ENCODE measurements at places on chromosomes 16 and 17.

- DNase-seq = no peak
Observed at GRCh38 chr16:85461022-85461813, 151.9 kb upstream of the GSE1 start.

DNA sequence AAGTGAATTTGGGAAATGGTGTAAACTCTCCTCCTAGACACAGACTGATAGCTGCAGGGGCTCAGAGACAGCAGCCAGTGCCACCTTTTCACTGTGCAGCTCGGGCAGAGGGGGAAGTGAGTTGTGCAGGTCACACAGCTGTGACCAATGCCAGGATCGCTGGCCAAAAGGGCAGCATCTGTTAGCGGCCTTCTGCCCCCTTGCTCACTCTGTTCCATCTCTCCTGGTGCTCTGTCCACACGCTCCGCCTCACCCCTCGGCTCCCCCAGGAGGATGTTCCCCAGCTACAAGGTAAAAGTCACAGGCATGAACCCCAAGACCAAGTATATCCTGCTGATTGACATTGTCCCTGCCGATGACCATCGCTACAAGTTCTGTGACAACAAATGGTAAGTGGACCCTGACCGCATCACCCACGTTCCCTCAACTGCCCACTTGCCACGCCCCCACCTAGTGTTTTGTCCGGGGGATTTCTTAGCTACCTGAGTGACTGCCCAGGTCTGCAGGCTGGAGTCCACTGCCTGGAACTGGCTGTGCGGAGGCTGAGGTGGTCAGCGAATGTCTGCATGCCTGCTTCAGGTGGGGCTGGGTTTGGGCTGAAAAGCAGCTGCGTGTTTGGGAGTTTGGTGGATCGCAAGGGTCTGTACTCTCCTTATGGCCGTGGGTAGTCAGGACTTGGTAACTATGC is 13.5 kb downstream of the TBX4 start:
- DNase-seq = no peak

GRCh38 chr17:74452841-74453661 is 13.4 kb upstream of the CD300A start:
- DNase-seq = no peak

GRCh38 chr16:82425661-82426060 is 201.1 kb upstream of the CDH13 start:
- DNase-seq = no peak

GRCh38 chr17:60630352-60630751 is 30.4 kb downstream of the PPM1D start:
- DNase-seq = no peak

DNA sequence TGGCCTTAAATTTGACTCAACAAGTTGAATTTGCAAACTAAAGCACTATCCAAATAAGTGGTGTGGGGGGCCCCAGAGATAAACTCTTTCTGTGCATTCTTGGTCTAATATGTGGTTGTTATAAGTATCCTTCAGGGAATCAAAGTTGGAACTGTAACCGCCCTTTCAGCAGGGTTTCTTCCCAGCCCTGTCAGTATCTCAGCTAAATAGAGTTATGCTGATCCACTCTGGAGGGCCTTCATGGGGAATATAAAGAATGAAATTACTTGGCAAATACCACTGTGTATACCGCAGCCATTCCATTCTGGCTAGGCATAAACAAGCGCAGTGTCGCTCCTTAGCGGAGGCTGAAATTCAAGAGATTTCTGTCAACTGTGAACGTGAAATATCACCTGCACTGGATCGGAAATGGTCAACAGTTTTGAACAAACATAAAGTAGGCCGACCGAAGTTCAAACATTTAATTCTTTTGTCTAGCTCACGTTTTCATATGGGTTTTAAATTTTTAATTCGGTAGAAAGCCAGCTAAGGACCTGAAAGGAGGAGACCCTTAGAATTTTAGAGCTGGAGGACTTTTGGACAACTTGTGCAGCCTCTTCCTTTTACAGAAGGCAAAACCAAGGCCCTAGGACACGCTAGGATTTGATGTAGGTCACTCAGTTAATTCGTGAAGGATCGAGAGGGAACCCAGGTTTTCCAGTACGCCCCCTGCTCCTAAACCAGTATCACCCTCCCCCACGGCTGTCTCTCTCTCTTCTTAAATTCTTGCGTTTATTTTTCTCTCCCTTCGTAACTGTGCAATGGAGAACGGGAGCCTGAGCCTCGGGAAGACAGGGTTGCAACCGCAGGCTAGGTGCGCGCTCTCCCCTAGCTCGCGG is 74.7 kb downstream of the CHD9 start:
- no peak for DNase-seq

DNA sequence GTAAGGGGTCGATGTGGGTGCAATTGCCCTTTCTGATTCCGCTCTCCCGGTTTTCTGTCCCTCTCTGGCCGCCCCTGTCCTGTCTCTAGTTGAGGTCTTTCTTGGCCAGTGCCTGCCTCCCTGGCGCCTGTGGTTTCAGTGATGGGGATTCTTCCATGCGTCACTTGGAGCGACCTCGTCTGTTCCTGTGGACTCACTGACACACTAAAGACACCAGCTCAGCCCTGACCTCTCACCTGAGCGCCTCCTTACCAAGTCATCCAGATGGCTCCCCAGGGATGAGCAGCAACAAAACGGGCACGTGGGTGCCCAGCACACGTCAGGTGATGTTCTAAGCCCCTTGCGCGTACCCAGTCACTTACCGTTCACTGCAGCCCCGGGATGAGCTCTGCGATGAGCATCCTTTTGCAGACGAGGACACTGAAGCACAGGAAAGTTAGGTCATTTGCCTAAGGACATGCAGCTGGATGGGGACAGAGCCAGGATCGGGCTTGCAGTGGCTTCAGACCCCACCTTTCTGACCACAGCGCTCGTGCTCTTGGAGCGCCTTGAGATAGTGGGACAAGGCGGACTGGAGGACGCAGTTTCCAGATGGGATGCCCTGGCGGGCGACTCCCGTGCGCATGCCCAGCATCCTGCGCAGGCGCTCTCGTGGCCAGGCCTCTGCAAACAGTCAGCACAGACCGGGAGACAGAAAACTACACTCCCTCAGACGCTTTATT is 11.5 kb upstream of the LGALS3BP start:
- no peak for DNase-seq

DNA sequence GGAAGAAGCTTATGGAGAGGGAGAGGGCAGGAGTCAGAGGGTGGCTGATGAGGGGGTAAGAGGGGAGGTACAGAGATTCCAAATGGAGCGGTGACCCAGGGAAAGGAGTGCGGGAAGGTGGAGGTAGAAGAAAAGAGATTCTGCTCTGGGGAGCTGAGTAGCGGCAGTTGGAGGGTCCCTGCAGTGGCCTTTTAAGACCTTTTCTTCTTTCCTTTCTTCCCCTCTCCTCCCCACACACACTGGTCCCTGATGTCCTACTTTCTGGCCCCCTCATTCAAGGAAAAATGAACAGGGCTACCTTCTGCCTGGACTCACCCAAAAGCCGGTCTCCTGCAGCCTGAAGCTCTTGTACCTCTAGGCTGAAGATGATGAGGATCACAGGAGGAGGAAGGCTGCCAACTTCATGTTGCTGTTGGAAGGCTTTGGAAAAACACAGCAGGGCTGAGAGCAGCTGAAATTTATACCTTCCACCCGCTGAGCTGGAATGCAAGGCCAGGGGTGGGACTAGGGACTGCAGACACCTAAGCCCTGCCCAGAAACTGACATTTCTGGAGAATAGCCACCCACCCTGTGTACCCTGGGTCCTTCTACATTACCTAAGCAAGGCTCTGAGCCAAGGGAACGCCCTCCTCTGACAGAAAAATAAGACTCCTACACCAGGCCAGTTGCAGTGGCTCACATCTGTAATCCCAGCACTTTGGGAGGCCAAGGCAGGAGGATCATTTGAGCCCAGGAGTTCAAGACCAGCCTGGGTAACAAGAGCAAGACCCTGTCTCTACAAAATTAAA is 9.4 kb upstream of the HEATR6 start:
- DNase-seq = no peak

DNA sequence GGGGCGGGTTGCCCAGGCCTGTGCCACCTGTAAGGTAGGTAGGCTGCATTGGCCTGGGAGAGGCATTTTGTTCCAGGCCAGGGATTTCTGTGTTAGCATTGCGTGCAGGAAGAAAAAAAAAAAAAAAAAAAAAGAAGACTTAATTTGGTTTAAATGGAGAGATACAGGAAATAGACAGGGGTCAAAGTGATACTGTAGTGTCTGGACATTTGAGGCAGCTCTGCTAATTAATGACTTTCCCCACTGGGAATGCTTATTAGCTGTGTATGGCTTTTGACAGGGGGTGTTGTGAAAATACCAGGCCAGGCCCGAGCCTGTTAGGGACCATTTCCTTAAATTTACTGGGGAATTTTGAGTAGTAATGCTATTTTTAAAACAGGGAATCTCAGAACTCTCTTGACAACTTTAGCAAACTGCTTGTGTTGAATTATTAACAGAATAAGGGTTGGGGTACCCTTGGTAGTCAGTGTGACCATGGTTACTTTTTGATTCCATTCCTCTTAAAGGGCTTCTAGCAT is 1.0 kb downstream of the MAP2K4 start:
- no peak for DNase-seq

DNA sequence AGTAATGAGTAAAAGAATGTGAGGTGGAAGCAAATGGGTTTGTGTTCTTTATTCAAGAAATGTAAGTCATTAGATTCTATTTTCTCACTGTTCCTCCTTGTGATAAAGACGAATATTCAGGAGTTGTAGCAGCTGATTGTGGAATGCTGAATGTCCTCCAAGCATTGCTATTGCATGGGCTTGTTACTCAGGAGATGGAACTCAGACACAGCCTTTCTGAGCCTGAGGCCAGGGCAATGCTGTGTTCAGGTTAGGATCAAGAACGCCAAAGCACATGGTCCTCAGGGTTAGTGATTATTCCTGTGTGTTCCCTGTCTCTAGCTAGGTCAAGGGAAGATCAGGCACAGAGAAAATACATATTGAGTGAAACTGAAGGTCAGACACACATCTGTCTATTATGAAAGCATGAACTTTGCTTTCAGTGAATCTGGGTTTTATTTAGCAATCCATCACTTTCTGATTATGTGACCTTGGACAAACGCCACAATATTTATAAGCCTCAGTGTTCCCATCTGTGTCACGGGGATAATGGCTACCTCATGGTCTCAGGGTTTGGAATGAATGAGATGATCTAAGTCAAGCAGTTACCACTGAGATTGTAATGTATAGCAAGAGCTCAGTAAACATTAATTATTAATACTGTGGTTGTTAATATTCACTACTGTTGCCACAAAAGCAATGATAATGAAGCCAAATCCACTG is 426.8 kb upstream of the DYNLRB2 start:
- DNase-seq = no peak

GRCh38 chr16:81220349-81220748 is 18.1 kb upstream of the BCO1 start:
- no peak for DNase-seq

Measured in stimulated activated CD4-positive, alpha-beta T cell treated with anti-CD3 and anti-CD28 coated beads, Interleukin-4, amount 100 ng/mL, for 24 hours (primary cell).